Fibroblast of the conjunctiva (primary cell): ENCODE measurements at places on chromosomes 5 and 9.
A peak's percentile ranks its signal among the peaks of the same experiment; 100 is the strongest.

GRCh38 chr5:27598576-27598975, 560.2 kb upstream of the CDH9 start:
- no peak for DNase-seq

- DNase-seq = no peak
These were observed 40.2 kb upstream of the AGXT2 start for GRCh38 chr5:35087991-35088390.

DNA sequence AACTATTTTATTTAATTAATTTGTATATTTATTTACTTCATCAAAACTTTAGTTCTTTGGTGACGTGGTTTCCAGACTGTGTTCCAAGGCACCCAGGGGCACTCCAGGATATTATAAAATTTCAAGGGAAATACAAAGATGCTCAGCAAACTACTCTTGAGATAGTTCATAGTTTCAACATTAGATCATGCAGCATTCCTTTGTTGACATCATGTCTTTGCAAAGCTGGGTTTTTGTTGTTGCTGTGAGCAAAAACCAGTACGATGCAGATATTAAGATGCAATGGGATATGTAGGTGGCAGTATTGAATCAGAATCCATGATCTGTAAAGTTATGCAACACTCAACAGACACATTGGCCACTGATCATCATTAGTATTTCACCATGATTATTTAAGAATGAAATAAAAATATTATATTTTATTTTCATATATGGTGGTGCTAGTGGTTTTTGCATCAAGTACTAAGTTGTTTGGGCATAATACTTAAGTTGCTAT, 219.7 kb downstream of the ADCY2 start:
- no peak for DNase-seq

- no peak for DNase-seq
These were observed 113.6 kb downstream of the IRX1 start for GRCh38 chr5:3709068-3709716.

DNA sequence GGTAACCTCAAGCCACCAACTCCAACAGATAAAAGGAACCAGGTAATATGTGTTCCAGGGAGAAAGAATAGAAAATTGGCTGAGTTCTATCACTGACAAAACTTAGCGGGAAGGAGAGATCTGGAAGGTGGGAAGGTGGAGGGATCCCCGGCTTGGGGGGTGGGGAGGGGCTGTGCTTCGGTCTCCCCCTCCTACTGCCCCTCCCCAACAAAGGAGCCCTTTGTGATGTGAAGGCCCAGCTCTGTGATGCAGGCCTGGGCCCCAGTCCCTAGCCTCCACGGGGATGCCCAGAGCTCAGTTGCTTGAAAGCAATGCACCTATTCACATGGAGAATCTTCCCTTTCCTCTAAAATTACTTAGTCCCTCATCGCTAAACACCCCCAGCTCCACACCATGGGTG, 4.4 kb upstream of the ZNF484 start:
- DNase-seq = no peak

GRCh38 chr9:37446401-37446800, 18.8 kb downstream of the ZBTB5 start:
- no peak for DNase-seq

DNA sequence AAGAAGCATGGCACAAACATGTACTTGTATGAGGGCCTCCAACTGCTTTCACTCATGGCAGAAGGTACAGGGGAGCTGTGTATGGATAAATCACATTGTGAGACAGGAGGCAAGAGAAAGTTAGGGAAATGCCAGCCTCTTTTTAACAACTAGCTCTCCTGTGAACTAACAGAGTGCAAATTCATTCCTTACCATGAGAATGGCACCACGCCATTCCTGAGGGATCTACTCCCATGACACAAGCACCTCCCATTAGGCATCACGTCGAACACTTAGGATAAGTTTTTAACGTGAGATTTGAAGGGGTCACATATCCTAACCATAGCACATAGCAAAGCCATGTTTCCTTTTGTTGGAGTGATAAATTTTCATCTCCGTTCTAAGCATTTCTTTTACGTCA, 747.2 kb upstream of the CHD1 start:
- DNase-seq = no peak

GRCh38 chr5:147743678-147744374, 38.7 kb downstream of the JAKMIP2 start:
- no peak for DNase-seq

GRCh38 chr9:4936823-4937222, 48.2 kb upstream of the JAK2 start:
- DNase-seq = no peak

DNA sequence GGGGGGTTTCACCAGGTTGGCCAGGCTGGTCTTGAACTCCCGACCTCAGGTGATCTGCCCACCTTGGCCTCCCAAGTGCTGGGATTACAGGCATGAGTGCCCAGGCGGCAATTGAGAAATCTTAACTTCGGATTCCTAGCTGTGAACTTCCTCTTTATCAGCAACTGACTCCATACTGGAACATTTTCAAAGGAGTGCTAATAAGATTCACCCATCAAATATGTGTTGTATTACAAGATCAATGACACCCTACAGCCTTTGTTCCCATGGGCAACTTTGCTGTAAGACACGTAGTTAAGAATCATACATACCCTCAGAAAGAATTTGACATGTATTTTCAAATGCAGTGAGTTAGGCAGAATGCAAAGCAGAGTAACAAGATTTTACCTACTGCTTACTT, 23.1 kb upstream of the ACOT12 start:
- DNase-seq = no peak

DNA sequence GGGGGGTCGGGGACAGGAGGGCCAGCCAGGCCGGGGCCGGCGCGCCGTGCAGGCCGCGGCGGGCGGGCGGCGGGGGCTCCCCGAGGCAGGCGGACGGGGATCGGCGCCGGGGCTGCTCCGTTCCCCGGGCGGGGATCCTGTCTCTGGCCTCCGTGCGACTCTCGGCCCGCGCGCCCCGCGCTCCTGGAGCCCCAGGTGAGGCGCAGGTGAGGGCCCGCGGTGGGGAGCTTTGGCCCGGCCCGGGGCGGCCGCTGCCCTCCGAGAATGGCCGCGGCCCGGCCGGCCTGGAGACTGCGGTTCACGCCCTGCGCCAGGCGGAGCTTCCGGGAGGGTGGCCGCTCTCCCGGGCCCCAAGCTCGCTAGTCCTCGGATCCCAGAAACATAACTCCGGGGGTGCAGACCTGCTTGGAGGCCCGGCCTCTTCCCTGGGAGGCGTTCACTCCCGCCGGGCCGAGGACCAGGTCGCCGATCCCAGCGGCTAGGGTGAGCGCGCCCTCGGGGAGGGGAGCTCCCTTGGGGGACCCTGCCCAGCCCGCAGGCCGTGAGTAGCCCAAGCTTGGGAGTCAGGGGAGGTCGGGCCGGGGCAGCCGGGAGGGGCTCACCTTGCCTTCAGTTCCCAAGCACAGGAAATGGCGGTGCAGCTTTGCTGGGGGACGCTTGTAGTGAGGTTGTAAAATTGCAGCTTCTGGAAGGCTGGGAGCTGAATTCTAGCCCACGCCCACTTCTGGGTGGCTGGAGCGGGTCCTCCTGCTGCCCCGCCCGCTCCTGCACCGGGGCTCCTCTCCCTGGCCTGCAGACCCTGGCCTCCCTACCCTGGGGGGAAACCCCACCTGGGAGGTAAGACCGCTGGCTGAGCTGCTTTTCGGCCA, 723 bp downstream of the PPP1R26 start:
- no peak for DNase-seq

- DNase-seq = peak; percentile 33
These were observed 10.3 kb upstream of the PCDHB1 start for GRCh38 chr5:141040771-141041426.

- no peak for DNase-seq
These were observed 16.0 kb upstream of the SMIM32 start for GRCh38 chr5:136208916-136209315.

DNA sequence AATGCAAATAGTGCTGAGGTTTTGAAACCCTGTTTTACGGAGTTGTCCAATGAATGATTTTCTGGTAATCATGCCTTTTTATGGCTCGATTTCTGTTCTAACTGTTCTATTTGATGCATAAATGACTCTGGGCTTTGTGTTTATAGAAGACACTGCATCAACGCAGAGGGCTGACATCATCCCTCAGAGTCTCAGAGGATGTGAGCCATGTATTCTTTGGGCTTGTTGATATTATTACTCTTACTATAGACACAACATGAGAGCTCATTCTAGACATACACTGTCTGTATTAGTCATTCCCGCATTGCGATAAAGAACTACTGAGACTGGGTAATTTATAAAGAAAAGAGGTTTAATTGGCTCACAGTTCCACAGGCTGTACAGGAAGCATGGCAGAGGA, 31.6 kb downstream of the CDH6 start:
- no peak for DNase-seq

DNA sequence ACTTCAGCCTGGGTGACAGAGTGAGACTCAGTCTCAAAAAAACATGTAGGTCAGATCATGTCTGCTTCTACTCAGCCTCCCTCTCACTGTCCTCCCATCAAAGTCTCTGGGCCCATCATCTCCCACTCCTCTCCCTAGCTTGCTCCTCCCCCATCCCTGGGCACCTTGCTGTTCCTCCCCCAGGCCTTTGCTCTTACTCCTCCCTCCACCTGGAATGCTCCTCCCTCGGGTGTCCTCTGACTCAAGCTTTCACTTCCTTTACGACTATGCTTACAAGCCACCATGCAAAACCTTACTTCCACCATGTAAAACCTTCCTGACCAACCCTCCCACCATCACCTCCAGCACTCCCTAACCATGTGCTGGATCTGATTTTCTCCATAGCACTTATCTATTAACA, 51.5 kb downstream of the MTMR12 start:
- no peak for DNase-seq

DNA sequence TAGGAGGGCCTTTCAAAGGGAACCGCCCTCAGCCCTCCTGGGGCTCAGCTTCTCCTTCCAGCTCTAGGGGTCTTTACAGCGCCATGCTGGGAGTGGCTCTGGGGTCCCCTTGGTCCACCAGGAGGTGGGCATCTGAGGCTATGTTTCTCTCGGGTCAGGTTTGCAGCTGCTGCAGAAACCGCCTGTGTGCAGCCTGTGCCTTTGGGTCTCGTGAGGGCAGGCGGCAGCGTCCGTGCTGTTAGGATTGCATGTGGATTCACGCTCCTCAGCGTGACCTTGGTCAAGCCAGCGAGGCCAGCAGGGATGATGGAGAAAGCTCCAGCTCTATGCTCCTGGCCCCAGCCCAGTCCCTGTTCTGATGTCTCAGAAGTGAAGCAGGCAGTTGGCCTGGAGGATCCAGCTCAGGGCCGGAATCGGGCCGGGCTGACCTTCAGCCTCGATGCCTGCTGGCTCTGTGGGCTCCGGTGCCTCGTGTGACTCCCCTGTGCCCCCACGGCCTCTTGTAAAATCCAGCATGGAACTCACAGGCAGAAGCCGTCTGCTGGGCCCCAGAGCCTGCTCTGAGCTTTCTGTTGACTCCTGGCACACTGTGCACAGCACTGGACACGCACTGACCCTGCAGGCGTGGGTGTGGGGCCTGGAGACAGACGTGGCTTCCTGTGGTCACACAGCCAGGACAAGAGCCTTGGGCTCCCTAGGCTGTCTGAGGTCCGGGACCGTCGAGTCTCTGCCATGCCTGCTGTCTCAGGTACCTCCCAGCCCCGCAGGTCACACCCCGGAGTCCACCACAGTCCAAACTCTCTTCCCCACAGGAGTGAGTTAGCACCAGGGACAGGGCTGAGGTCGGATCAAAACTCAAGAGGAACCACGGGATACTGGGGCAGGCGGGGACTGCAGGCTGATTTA, 54.3 kb downstream of the TRIP13 start:
- DNase-seq = no peak

DNA sequence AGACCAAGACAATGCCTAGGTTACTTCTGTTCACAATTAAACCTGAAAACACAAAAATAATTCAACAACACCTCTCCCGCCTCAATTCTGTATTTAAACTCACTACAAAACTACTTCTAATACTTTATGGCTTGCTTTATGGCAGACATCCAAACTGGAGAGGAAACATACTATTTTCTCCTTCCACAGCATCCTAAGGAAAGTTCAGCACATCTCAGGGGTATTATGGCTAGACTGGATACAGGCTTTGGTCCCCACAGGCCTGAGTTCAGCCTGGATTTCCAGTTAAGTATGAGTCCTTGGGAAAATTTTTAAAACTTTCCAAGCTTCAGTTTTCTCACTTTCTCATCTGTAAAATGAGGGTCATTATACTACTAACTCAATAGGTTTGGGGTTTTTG, 480.2 kb downstream of the CAAP1 start:
- no peak for DNase-seq

DNA sequence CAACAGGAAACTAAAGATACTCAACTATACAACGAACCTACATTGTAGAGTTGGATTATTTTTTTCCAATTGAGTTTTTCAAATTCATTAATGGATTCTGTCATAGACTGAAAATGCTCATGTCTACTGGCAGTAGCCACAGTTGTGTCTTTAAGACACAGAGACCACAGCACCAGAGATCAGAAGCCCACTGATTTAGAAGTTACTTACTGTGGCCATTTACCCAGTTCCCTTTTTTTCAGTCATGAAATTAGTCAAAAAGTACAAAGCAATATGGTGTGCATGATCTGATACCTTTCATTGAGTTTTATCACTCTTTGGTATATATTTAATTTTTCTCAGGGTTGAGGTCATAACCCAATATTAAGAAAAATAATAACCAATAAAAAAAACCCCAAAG, 1640.2 kb upstream of the WWC1 start:
- no peak for DNase-seq

DNA sequence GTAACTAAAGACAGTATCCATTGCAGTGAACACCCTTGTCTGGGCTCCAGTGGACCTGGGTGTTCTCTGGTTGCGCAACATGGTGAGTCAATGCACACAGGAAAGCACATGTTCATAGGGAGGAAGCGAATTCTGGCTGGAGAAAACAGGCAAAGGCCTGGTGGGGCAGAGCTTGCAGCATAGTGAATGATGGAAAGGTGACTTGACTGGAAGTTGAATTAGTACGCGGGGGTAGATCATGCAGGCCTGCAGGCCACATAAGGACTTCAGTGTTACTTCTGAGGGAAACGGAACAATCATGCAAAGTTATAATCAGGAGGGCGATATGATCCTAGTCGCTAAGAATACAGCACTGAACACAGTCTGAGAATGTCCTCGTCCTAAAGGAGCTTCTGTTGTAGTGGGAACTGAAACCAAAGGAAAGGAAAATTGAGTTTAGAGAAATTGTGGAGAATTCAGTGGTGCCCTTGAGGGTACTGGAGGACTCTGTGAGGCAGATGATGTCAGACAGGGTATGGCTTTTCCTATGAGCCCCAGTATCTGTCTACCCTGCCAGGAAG, 71.9 kb upstream of the RANBP3L start:
- DNase-seq = peak; percentile 66

DNA sequence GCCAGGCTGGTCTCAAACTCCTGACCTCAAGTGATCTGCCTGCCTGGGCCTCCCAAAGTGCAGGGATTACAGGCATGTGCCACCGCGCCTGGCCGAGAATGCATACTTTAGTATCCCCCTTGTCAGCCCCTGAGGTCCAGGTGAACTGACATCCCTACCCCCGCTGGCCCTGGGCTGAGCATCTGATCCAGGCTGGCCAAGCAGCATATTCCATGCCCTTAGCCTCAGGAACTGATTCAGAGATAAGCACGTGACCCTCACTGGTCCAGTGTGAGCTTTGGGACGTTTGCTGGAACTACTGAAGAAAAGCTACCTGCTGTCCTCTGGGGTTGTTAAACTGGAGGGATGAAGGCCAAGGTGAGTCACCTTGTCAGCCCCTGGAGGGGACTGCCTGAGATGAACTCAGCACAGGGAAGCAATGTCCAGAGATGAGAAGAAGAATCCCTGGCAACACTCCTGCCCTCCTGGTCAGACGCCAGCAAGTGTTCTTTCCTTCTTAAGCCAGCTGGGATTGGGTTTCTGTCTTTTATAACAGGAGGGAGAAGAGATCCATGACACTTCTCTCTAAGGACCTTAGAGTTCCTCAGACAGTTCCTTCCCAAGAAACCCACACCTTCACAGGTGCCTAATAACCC, 59.1 kb upstream of the FBXW11 start:
- DNase-seq = no peak

GRCh38 chr5:150438873-150439546, 10.5 kb downstream of the RPS14 start:
- no peak for DNase-seq
